Neural crest cell (in vitro differentiated cells): ENCODE measurements at places on chromosomes 7 and 10. TPM values are rescaled to one million over a fixed set of nuclear protein-coding genes. Genes with fewer than 3 reads are reported as not detected.
A peak's percentile ranks its signal among the peaks of the same experiment; 100 is the strongest.

DNA sequence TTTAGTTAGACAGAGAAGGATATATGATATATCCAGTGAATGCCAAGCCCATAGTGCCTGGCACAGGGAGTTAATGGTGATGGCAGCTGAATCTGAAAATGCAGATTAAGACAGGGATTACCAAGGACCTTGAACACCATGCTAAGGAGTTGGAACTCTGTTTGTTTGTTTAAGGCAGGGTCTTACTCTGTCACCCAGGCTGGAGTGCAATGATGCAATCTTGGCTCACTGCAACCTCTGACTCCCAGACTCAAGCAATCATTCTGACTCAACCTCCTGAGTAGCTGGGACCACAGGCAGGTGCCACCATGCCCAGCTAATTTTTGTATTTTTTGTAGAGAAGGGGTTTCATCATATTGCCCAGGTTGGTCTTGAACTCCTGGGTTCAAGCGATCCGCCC, 1.6 kb downstream of the AKR1D1 start:
- no peak overlapping the region for H3K27ac ChIP-seq
- H3K27me3 ChIP-seq, result no peaks in the 10 kb centered on the region
- no peak overlapping the region for H3K4me3 ChIP-seq
- H3K4me1 ChIP-seq, result no peaks in the 10 kb centered on the region
- peaks cover 9% of the 10 kb centered on the region for H3K36me3 ChIP-seq

DNA sequence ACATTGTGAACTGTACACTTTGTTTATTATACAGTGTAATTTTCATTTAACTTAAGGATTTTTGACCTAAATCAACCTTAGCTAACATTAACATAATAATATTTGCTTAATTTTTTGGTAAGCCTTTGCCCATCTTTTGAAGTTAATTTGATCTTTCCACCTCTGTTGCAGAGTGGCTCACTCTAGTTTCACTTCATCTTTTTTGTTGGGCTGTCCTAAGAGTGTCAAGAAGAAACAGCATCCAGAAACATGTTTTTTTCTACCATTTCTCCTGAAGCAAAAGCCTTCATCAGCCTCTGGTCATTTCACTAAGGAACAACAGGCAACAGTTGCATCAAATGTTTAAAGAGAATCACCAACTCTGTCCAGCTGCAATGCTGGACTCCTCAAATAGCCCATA, 824.7 kb downstream of the REEP3 start:
- DNase-seq, result no peak
- peak overlapping the region; percentile 75 for H3K27ac ChIP-seq
- no peaks in the 10 kb centered on the region for H3K27me3 ChIP-seq
- no peaks in the 10 kb centered on the region for H3K36me3 ChIP-seq

GRCh38 chr7:14837216-14837615, 65.3 kb downstream of the DGKB start:
- H3K4me1 ChIP-seq, result peaks cover 3% of the 10 kb centered on the region
- H3K27me3 ChIP-seq, result no peaks in the 10 kb centered on the region
- no peak overlapping the region for H3K27ac ChIP-seq

Gene PRSS37
- total RNA-seq, result not detected in 2 replicates

GRCh38 chr7:1454542-1454941, 4.7 kb downstream of the MICALL2 start:
- H3K4me3 ChIP-seq, result no peak overlapping the region
- peaks cover 36% of the 10 kb centered on the region for H3K4me1 ChIP-seq
- H3K36me3 ChIP-seq, result no peaks in the 10 kb centered on the region
- no peak overlapping the region for H3K27ac ChIP-seq

DNA sequence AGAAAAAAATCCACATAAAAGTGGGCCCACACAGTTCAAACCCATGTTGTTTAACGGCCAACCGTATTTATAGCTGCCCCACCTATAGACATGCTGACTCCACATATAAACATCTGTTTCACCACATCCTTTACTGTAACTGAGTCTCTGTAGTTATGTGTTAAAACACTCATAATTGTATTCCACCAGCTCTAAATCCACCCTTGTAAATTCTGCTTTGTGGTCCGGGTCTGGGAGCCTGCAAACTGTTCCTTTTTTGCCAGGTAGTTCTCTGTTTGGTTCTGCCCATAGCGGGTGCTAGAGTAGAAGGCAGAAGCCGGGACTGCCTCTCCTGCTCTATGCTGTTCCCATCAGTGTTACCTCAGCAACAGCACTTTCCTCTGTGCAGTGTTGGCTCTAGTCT, 20.2 kb upstream of the FHIP2A start:
- H3K27me3 ChIP-seq, result no peaks in the 10 kb centered on the region
- H3K4me1 ChIP-seq, result no peaks in the 10 kb centered on the region
- no peak for DNase-seq
- no peak overlapping the region for H3K4me3 ChIP-seq
- H3K27ac ChIP-seq, result no peak overlapping the region
- H3K36me3 ChIP-seq, result peaks cover 3% of the 10 kb centered on the region

- H3K36me3 ChIP-seq, result no peaks in the 10 kb centered on the region
- no peak overlapping the region for H3K27ac ChIP-seq
- no peak for DNase-seq
- peaks cover 19% of the 10 kb centered on the region for H3K27me3 ChIP-seq
These were observed 161.5 kb upstream of the TBX20 start for GRCh38 chr7:35415411-35415822.

GRCh38 chr10:18044976-18045720, 93.4 kb downstream of the SLC39A12 start:
- H3K27me3 ChIP-seq, result no peaks in the 10 kb centered on the region
- H3K4me1 ChIP-seq, result no peaks in the 10 kb centered on the region
- no peak for DNase-seq
- H3K4me3 ChIP-seq, result no peak overlapping the region

DNA sequence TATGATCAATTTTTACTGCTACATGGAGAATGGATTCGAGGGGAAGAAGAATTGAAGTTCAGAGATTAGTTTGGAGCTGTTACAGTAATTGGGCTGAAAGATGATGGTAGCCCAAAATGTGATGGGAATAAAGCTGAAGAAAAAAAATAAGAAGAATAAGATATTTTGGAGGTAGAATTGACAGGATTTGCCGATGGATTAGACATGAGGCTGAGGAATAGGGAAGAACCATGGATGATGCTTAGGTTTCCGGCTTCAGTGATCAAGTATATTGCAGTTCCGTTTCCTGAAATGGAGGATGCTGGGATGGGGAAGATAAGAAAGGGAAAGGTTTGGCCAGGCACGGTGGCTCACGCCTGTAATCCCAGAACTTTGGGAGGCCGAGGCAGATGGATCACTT, 38.9 kb upstream of the FHIP2A start:
- peaks cover 9% of the 10 kb centered on the region for H3K4me1 ChIP-seq
- DNase-seq, result no peak
- H3K27ac ChIP-seq, result no peak overlapping the region
- H3K4me3 ChIP-seq, result no peak overlapping the region
- peaks cover 3% of the 10 kb centered on the region for H3K27me3 ChIP-seq

GRCh38 chr7:90383422-90383821, 19.8 kb upstream of the CLDN12 start:
- no peaks in the 10 kb centered on the region for H3K27me3 ChIP-seq
- H3K27ac ChIP-seq, result no peak overlapping the region
- peaks cover 29% of the 10 kb centered on the region for H3K36me3 ChIP-seq
- H3K4me3 ChIP-seq, result no peak overlapping the region
- no peaks in the 10 kb centered on the region for H3K4me1 ChIP-seq

- peaks cover 7% of the 10 kb centered on the region for H3K36me3 ChIP-seq
- DNase-seq, result no peak
- no peak overlapping the region for H3K27ac ChIP-seq
- peaks cover 21% of the 10 kb centered on the region for H3K4me1 ChIP-seq
These were observed 3.5 kb downstream of the AIMP2 start for GRCh38 chr7:6012355-6013104.

Gene NSUN5
- 33.6 and 40.2 TPM in 2 replicates for total RNA-seq

DNA sequence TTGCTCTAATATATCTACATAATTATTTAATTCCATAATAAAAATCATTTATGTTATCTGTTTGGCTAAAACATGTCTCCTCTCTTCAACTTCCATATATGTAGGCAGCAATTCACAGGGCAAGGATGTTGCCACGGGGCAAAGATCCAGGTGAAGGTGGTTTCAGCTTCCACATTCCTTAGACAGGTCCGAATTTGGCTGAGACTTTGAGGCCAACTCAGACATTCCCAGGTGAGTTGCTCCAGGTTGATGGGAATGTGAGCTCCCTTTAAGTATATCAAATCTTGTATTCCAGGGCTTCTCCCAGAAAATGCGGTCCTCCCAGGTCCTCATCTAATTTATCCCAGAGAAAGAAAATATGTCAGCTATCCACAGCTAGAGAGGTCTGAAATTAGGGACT, 15.1 kb upstream of the AOAH start:
- H3K4me3 ChIP-seq, result no peak overlapping the region
- no peak for DNase-seq
- H3K4me1 ChIP-seq, result peaks cover 5% of the 10 kb centered on the region
- H3K36me3 ChIP-seq, result peaks cover 2% of the 10 kb centered on the region

Gene TLX1
- total RNA-seq, result 0.16 and 0.33 TPM in 2 replicates
